ENCODE measurements at places on chromosomes 7 and 10.
A peak's percentile ranks its signal among the peaks of the same experiment; 100 is the strongest.

DNA sequence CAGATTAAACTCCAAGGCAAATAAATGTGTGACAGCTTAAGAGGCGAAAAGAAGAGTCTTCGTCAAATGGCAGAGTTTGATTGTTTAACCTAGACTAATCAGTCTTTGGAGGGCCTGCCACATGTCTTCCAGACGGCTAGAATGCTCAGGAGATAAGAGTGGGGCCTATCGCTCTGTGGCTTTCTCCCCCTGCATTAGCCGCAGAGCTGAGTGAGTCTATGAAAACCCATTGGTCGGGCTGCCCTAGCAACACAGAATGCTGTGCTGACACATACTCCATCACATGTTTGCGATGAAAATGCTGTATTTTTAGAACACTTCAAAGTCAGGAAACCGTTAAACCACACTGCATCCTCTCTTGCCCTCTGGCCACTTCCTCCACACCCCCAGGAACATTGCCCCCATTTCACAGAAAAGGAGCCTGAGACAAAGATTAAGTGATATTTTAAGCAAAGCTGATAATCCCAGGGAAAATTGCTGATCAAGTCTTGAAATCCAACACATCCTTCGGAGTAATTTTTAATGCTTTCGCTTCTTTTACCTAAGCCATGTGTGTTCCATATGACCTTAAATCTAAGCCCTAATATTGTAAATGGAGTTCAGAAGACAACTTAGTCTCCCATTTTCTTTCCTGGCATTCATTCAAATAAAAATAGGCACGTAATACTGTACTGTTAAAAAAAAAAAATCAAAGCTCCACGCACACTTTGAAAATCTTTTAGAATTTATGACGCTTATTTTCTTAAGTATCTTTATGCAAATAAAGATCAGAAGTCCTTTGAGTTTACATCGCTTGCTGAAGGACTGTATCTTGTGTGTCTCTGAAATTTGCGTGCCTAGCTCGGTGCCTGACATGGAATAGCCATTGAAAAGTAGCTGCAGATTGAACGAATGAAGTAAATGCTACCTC is 161.2 kb downstream of the CELF2 start:
- peak; percentile 7 for DNase-seq

- DNase-seq, result peak; percentile 45
Observed at GRCh38 chr7:141333459-141333858, 217.8 kb upstream of the AGK start.

- peak; percentile 92 for DNase-seq
Observed at GRCh38 chr7:80127412-80128160, 7.0 kb upstream of the GNAI1 start.

DNA sequence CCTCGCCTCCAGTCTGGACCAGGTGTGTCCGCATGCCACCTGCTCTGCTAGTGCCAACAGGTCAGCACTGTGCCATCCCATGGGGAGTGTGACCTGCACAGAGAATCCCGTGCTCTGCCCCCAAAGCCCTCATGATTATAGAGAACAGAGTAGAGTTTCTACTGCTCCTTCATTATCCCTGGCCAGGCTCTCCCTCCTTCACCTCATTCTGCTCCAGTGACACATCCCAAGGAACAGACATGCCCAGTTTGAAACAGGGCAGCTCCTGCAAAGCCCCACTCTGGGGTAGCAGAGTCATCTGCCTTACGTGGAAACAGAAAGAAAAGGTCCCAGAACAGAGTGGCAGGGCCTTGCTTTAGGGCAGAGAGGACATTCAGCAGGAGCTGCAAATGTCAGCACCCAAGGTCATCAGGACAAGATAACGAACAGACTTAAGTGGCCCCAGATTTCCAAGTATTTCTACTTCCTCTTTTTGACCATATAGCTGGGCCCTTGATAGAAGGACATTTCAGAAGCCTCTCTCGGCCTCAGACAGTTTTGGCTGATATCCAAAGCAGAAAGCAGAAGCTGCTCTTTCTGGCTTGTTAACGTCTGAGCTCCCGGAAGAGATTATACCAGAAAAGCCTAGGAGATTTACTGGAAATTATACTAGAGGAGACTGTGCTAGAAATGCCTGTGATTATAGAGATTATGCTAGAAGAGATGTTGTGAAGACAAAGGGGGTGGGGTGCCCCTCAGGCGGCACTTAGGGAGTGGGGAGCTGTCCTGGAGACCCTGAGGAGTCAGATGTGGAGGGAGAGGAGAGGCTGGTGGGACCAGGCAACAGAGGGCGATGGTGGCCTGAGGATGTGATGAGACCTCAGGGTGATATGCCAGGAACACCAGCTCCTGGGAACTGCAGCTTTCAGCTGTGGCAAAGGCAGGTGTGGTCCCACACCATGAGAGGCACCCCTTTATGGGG is 12.6 kb downstream of the TMEM176B start:
- no peak for DNase-seq

GRCh38 chr10:131789516-131789915 is 111.3 kb upstream of the PPP2R2D start:
- DNase-seq, result no peak

GRCh38 chr7:6652446-6653011 is 15.4 kb downstream of the ZNF316 start:
- DNase-seq, result no peak

GRCh38 chr10:17235136-17235535 is 7.1 kb downstream of the VIM start:
- DNase-seq, result no peak

GRCh38 chr7:118152149-118152548 is 31.8 kb upstream of the LSM8 start:
- DNase-seq, result peak; percentile 36

DNA sequence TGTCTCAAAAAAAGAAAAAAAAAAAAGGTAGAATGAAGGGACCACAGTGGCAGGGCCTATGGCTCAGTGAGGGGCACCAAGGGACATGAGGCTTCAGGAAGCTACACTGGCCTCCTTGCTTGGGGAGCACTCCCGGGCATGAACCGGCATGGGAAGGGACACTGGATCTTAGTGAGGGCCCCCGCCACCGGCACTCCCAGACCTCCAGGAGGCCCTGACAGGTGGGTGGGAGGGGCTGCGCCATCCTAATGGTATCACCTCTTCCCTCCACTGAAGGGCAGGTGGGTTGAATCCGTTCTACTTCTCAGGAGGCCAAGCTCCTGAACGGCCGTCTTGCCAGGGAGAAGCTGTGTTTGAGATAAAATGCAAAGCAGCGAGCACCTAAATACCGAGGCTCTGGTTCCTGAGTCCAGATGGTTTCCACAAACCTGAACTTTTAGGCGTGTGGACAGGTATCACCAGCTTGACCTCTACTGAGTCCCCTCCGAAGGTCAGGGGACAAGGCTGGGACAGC is 69.8 kb downstream of the C10orf143 start:
- no peak for DNase-seq

DNA sequence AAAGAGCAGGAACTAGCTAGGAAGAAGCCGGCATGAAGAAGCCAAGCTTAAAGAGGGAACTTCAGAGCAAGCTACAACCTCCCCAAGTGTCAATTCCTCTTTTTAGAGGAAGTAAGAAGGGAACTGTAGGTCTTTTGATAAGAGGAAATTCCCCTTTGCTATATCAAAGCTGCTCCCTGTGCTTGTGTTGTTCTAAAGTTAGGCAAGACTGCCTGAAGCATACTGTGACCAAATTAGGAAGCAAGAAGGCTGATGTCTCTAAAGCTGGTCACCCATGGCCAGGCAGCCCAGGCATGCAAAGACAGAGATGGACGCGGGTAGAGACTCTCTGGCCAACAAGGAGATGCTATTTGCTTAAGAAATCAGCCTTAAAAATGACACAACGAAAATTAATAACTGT is 87.9 kb downstream of the RNF216 start:
- peak; percentile 90 for DNase-seq

DNA sequence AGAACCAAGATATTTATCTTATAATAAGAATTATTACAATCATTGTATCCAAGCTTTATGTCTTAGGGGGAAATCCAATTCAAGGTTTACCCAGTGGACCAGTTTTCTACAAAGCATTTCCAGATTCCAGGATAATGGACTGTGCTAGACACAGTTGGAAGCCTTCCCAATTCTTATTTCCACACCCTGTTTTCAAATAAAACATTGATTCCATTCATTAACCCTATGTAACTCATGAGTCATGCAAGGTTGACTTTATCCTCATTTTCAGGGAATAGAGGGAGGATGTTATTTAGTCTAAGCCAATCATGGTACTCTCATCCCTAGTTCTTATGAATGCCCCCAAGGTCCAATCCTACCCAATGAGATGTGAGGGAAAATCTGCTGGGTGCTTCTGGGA is 145.7 kb downstream of the RNLS start:
- DNase-seq, result peak; percentile 53

GRCh38 chr7:98211221-98211675 is at the start of gene BHLHA15:
BHLHA15 (plus strand) TSS chr7:98211439; CDS start chr7:98212310, 871 bp downstream.
- no peak for DNase-seq

Data from COLO829 (cell line).